ENCODE measurements at places on chromosomes 12 and 14.
A peak's percentile ranks its signal among the peaks of the same experiment; 100 is the strongest.

DNA sequence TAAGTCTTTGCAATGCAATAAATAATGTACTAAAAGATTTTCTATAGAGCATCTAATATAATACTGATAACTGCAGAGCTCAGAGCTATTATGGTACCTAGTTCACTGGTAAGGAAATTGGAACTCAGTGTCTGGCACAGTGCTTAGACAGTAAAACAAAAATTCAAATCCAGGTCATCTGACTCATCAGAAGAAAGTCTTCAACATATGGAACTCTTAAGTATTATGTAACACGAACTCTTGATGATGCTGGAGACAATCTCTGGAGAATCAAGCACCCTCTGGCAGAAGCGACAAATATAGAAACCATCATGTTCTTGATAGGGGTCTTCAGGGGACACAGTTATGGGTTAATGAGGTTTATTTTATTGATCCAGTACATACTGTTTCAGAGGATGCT, 37.3 kb upstream of the TRHDE start:
- DNase-seq, result no peak

- DNase-seq, result no peak
Measured at GRCh38 chr12:13596714-13597113, 384.7 kb downstream of the GRIN2B start.

DNA sequence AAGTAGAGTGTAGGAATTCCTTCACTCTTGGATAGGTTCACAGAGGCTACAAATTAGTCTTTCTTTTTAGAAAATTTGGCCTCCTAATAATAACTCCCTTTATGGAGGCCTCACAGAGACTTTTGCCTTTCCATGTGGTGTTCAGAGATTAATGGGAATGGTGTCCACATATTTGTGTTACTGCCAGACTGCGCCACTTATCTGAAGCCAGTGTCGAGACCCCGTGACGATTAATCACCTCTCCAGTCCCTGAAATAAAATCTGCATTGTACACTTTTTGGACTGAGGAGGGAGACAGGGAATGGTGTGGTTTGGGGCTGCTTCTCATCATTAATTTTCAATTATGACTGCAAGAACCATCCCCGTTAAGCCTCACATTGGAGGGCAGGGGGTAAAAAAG, 980.5 kb downstream of the FLRT2 start:
- DNase-seq, result peak; percentile 54

DNA sequence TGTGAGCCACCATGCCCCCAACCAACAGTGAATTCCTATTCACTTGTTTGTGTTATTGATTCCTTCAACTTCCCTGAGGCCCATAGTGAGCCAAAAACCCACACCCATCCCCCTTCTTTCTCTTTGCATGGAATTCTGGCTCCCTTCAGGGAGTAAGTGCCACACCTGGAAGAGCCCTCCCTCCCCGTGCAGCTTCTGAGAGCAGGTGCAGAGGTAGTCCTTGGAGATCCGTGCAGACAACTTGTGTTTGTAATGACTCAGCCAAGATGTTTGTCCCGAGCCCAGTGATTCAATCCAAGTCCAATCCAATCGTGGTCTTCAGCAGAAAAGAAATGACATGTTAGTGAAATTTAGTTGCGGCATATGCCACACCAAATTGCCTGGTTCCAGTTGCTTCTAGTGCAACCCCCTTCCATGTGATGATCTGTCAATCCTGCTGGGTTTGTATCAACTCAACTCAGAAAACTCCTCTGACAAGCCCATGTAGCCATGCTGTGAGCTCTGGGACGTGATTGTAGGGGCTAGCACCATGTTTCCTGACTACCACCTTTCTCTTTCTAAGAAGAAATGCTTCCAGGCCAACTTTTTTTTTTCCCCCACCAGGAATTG, 27.5 kb downstream of the GPRC5A start:
- no peak for DNase-seq

- no peak for DNase-seq
Measured at GRCh38 chr14:96589577-96589976, 87.4 kb downstream of the PAPOLA start.

DNA sequence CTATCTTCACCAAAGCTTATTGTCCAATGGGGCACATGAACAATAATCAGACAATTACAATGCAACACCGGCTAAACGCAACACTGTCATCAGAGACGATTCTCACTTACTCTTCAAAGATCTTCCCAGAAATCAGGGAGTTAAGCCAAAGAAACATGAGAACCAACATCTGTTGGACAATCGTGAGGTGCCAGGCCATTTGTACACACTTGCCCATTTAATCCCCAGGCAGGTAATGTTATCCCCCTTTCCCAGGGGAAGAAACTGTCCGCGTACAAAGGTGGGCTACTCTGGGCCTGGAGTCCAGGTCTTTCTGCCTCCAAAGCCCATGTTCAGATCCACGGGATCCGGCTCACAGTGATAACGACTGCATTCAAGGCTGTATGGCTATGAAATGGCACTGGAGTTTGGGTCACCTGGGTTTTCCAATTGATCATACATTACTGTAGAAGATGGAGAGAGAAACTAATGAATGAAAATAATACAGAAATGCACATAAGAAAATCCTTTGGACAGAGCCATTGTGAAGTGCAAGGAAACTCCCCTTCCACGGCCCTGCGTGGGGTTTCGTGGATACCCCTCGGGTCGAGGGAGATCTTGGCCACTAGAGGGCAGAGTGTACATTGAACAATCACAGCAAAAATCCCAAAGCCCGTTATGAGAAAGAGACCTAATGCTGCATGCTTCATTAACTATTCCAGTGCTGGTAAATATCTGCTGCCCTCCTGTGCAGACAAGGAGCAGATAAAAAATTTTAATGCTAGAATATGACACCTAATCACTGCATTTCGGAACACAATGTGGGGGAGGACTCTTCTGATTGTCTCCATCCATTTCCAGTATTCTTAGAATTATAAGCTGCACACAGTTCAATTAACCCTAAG, 111.4 kb downstream of the EGLN3 start:
- DNase-seq, result peak; percentile 32

DNA sequence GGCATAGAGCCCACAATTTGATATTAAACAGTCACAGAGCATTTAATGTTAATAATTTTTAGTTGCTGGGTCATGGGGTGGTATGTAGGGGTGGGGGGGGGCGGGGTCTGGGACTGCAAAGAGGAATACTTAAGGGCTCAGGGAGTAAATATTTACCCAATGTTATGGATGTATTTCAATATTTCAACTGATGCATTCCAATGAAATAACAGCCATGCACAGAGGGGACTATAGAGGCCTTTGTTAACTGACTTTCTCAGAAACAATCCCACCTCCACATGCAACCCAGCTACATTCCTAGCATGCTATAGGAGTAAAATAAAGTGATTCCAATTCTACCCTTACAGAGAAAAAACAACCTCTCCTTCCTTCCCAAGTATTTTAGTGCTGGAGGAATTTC, 7.9 kb upstream of the BBS10 start:
- peak; percentile 44 for DNase-seq

- no peak for DNase-seq
Measured at GRCh38 chr14:95291859-95292542, 27.7 kb downstream of the CLMN start.

- no peak for DNase-seq
Measured at GRCh38 chr12:92331383-92331782, 185.7 kb upstream of the BTG1 start.

DNA sequence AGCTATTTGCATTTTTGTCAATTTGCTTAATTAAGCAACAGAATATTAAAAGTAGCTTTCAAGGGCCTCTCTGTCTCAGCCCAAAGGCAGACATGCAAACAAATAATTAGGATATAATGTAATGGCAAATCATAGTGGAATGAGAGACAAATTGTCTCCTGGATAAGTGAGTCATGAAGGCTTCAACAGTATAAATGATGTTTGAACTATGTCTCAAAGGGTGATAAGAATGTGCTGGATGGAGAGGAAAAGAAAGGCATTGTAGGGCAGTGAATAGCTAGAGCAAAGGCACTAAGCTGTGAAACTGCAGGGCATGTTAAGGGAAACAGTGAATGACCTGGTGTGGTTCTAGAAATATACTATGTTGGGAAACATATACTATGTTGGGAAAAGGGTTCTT, 53.5 kb upstream of the PPP1R12A start:
- peak; percentile 60 for DNase-seq

DNA sequence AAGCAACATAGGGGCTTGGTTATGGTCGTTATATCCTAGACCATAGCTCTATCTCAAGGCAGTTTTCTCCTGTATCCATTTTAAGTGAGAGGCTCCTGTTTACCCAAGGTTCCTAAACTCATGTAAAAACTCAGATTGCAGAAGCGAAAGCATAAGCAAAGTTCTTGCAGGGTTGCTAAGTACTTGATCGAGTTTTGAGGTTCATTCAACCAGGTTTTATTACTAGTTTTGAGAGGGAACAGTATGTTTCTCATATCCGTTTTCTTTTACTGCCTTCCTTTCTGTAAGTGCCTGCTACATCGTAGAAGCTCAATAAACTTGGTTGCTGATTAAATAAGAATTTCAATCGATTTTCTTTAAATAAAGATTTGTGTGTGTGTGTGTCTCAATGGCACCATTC, 5.1 kb downstream of the AKAP3 start:
- no peak for DNase-seq

GRCh38 chr14:42469637-42470426, 863.2 kb downstream of the LRFN5 start:
- DNase-seq, result no peak

DNA sequence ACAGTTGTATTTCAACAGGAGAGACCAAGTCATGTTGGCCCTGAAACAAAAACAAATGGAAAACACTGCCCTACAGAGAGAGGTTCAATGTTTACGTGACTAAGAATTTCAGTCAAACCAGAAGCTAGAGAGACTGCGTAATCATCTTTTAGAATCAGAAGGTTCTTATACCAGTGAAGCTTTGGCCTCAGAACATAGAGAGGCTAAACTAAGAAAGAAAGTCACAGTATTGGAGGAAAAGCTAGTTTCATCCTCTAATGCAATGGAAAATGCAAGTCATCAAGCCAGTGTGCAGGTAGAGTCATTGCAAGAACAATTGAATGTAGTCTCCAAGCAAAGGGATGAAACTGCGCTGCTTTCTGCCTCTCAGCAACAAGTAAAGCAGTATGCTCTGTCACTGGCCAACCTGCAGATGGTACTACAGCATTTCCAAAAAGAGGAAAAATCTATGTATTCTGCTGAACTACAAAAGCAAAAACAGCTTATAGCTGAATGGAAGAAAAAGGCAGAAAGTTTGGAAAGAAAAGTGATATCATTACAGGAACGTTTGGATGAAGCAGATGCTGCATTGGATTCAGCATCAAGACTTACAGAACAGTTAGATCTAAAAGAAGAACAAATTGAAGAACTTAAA, 32.5 kb upstream of the NUAK1 start:
- DNase-seq, result no peak

DNA sequence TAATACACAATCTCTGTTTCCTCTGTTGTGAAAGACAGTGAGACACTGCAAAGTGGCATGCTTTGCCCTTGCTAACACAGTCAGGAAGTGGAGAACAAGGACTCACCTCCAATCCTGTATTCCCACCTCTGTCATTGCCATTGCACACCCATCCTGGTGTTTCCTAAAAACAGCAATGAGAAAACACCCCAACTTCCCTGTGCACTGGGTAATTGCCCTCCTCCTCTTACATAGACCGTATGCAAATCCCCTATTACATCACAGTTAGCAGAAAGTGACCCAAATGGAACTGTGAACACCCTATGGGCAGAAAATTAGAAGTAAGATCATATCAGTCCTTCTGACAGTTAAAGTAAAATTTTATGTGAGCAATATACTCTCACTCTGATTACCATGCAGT, 355.5 kb downstream of the BCL11B start:
- no peak for DNase-seq

DNA sequence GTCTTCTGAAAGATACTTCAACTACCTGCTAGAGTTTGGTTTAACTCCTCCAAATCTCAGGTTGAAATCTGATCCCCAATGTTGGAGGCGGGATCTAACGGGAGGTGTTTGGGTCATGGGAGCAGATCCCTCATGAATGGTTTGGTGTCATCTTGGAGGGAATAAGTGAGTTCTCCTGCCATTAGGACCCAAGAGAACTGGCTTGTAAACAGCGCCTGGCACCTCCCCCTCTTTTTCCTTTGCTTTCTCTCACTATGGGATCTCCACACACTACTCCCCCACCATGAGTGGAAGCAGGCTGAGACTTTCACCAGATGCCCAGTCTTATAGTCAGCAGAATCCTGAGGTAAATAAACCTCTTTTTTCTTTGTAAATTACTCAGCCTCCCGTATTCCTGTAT, 2.5 kb downstream of the CNIH1 start:
- no peak for DNase-seq

GRCh38 chr12:89544681-89545184, 18.9 kb upstream of the POC1B start:
- no peak for DNase-seq

DNA sequence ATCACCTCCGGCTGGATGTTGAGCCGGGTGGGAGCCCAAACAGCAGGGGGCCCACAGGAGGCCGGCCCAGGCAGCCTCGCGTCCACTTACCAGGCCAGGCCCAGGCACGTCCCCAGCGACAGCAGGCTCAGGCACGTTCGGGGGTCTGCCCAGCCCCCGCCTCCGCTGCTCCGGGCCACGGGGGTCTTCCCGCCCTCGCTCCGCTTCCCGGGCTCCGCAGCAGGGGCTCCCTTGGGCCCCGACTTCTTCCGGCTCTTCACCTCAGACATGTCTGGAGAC, 216 bp downstream of the IKBIP start:
- DNase-seq, result no peak

- DNase-seq, result no peak
Measured at GRCh38 chr12:18908191-18908590, 170.3 kb downstream of the CAPZA3 start.

DNA sequence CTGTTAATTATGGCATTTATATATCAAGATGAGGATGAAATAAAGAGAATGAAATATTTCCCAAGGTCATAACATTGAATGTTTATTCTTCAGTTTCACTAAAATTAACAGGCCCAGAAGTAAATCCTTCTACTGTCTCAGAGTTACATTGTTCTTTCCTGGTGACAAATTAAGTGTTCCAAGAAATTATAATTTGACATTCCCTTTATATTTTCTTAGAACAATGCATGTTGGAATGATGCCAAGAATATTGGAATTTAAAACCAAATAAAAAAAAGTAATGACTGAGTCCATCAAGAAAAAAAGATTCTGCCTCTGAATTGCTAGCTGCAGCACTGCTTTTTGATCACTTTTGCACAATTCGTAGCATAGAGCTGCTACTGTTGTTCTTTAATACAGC, 152.1 kb downstream of the METTL25 start:
- no peak for DNase-seq

GRCh38 chr12:111309584-111309983, 59.3 kb downstream of the PHETA1 start:
- DNase-seq, result no peak

GRCh38 chr14:52220924-52221811, 46.3 kb upstream of the PTGDR start:
- no peak for DNase-seq
